ENCODE measurements at places on chromosomes 2 and 18. TPM values are rescaled to one million over a fixed set of nuclear protein-coding genes. Genes with fewer than 3 reads are reported as not detected.

DNA sequence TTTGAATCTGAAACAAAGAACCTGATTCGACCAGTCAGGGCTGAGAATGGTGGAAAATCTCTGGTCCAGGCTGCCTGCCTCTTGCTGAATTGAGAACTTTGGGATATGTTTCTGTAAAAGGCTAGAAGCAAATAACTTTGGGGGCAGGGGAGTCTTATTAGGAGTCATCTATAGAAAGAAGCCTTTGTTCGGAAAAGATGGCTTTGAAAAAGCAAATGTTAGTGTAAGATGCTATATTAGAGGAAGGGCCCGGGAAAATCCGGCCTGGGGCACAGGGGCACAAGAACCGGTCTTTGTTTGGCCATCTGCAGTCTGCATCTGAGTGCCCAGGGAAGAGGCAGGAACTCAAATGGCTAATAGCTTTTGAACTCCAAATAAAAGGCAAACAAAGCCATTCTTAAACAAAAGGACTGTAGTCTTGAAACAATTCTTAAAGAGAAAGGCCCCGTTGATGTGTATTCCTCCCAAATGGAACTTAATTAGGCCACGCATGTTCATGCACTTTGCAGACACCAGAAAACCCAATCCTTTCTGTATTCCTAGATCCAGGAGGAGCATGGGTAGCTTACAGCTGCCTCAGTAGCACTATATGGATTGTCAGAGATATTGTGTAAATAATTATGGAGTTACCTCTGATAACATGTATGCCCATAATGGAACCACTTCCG lies 180.0 kb upstream of the ARL4C start:
- no peak for DNase-seq

Gene RBM45
- 31.2 TPM for total RNA-seq

GRCh38 chr2:64023485-64024258 lies 4.4 kb upstream of the VPS54 start:
- no peak for DNase-seq

DNA sequence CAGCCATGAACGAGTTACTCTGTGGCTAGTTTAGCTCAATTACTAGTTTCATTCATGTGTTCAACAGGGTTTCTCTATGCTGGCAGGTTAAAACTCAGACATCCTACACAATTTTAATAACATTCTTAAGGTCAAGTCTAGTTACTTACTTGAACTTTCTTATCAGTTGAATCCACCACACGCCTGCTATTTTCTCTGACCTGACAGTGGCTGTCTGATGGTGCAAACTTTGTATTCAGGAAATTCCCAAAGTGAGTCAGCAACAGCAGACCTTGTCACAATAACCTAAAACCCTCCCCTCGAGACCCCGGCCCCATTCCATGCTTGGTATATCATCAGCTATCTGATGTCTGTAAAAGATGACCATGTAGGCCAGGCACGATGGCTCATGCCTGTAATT lies 20.8 kb upstream of the CIDEA start:
- DNase-seq: no peak

- no peak for DNase-seq
These were observed 16.4 kb upstream of the NFU1 start for GRCh38 chr2:69453475-69454129.

DNA sequence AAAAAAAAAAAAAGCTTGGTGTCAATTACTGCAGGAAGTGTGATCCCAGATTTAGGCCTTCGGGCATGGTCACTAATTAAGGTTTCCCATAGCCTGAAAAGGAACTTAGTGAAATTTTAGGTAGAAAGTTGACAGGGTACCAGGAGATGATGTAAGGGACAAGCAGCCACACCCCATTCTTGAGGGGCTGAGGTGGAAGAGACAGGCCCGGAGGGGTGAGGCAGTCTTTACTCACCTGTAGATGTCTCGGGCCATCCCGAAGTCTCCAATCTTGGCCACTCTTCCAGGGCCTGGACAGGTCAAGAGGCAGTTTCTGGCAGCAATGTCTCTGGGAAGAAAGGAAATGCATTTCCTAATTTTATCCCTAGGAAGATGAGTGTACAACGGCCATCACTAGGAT lies 94.3 kb downstream of the CLIP4 start:
- no peak for DNase-seq

DNA sequence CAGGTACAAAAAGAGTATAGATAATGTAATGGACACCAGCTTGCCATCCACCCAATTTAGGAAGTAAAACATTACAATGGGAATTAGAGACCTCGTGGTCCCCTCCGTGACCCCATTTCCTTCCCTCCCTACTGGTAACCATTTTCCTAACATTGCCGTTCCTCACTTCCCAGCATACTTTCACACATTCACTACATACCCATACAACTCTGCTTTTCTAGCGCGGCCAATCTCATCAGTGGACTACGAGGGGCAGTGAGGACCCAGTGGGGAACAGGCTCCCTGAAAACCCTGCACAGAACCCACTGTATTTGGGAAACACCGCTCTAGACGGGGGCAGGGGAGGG lies 1.1 kb downstream of the ENOSF1 start:
- DNase-seq: no peak

DNA sequence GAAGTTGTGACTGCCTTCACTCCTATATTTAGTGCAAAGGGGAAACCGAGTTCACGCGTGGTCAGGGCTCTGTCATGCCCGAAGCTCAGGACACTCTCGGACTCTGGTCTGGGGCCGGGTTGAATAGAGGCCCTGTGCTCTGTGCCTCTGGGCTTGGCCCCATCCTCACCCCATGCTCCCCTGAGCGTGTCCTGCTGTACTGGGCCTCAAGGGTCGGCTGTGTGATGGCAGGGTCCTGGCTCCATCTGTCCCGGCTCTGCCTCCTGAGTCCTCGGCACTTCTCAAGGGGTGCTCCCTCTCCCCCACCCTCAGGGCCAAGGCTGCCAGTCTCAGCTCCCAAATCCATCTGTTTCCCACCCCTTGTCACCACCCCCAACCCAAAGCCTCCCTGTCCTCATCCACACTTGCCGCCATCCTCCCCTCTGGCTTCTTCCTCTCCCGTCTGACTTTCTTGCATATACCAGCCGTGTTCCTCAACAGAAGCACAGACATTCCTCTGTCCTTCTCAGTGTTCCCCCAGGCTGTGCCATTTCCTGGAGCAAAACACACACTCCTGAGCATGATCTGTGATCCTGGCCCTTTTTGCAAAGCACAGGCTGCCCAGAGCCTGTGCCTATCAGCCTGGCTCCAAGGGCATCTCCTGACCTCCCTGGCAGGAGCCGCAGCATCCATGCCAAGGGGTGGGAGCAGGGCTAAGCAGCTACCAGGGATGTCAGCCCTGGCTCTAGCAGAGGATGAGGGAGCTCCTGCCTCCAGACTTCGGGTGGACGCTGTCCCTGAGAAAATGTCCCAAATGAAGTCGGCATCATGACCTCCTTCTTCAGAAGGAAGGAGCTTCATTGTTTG lies 64.2 kb upstream of the OTOS start:
- DNase-seq: no peak

GRCh38 chr2:207149249-207150213 lies 16.2 kb downstream of the KLF7 start:
- no peak for DNase-seq

Gene LRP2
- total RNA-seq: 0.16 TPM

GRCh38 chr2:102074152-102074783 lies 68.3 kb upstream of the IL1R1 start:
- no peak for DNase-seq

Gene CDK15
- not detected for total RNA-seq

- no peak for DNase-seq
These were observed 466.0 kb upstream of the TNP1 start for GRCh38 chr2:217325816-217326215.

- no peak for DNase-seq
These were observed 816.6 kb downstream of the SATB2 start for GRCh38 chr2:198641161-198641560.

DNA sequence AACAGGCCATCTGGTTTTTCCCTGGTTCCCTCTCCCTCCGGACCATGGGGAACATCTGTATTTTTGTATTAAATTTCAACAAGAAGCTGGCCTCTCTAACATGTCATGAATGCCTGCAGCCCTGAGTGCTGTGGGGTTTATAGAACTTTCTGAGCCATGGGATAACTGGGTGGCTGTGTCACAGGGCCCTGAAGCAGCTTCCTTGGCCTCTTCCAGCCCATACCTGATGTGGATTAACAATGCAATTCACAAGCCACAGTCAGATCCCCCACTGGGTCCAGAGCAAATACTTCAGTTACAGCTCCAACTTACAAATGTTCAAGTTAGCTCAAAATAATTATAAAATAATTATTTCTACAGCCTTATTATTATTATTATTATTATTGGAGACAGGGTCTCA lies 307.8 kb upstream of the CELF4 start:
- DNase-seq: no peak

Gene SERPINB10
- not detected for total RNA-seq

- no peak for DNase-seq
These were observed 65.0 kb downstream of the ATP8B1 start for GRCh38 chr18:57738078-57738477.

Gene SLC23A3
- 0.31 TPM for total RNA-seq

DNA sequence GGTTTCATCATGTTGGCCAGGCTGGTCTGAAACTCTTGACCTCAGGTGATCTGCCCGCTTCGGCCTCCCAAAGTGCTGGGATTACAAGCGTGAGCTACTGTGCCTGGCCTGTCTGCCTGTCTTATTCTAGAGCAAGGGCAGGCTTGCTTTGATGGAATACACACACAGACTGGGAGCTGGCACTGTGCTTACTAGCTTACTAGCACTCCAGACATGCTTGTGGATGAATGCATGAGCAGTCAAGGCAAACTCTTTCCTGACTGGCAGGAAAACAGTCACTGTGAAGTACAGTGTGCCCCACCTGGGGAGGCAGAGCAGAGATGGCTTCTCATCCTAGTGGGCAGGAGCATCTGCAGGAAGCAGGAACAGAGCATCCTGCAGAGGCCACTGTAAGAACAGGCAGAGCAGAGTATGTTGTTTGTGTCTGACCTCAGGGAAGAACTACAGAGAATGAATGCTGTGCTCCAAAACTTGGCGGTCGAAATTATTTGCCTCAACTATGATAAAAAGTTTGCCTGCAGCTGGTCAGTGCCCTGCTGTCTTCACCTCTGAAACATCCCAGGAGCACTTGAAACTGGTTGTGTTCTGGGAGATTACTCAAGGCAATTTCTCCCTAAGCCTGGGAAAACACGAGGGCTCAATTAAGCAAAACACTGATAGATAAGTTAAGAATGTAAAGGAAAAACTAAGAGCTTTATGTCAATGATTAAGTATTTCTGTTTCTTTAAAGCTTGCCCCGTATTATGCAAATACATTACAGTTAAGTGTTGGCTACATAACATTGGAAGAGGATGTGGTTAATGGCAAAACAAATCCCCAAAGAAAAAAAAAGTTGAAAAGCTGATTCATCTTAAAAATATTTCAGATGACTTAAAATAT lies 102.4 kb downstream of the VAPA start:
- no peak for DNase-seq

DNA sequence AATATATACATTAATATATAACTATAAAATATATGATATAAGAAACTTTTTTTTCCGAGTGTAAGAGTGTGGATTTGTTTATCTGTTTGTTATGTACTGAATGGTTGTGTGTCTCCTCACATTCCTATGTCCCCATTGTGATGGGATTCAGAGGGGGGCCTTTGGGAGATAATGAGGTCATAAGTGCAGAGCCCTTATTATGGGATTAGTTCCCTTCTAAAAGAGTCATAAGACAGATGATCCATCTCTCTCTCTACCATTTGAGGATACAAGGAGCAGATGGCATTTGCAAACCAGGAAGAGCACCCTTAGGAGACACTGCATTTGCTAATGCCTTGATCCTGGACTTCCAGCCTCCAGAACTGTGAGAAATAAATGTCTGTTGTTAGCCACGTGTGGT lies 30.3 kb upstream of the SAP130 start:
- no peak for DNase-seq

DNA sequence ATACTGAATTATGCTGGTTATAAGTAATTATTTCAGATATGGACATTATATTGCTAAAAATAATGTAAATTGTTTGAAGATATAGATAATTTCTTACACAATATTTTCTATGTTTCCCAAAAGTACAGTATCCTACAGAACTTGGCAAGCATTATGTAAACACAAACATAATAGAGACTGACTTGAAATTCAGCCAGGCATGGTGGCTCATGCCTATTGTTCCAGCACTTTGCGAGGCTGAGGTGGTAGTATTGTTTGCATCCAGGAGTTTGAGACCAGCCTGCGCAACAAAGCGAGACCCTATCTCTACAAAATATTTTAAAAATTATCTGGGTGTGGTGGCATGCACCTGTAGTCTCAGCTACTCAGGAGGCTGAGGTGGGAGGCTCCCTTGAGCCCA lies 1300.5 kb upstream of the DDX18 start:
- DNase-seq: no peak

- no peak for DNase-seq
These were observed 6.5 kb downstream of the PTMA start for GRCh38 chr2:231714639-231715498.

Gene SERPINB12
- total RNA-seq: not detected

DNA sequence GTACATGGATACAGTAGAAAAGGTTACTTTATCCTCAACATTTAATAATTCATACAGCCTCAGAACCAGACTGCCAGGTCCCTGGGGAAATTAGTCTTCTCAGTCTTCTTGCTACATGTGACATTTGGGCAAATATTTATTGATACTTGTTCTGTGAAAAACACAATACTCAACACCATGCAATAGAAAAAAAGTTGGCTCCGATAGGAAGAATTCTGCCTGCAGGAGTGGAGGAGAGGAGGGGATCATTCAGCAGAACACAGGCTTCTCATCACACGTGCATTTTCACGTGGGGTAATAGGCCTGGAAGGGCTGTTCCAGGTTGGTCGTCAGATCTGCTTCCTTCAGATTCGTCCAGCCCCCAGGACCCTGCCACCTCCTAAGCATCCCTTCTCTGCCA lies 58.4 kb upstream of the ACKR3 start:
- no peak for DNase-seq

- DNase-seq: no peak
These were observed 405 bp downstream of the SOS1 start for GRCh38 chr2:39120521-39120770.

DNA sequence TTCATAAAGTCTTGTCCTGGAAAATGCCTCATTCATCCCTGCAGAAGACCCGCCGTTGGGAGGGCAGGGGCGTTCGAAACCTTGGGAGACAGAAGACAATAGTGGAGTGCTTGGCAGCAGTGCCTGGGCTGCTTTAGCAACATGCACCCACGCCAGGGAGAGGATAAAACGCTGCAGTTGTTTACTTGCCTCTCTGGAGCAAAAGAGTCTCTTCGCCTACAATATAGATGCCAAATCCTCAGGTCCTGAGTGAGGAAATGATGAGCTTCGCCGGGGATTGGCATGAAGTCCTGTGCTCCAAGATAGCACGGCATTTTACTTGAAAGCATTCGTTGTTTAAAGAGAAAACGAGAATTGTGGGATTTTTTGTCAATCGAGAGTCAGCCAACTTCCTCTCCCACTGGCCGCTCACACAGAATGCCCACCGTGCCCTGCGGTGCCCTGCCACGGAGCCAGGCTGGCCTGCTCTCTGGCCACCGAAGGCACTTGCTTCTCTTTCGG lies 152.5 kb upstream of the POU3F3 start:
- DNase-seq: peak; percentile 45

- no peak for DNase-seq
These were observed 123.5 kb upstream of the PELI1 start for GRCh38 chr2:64267699-64268098.

Gene CTDSP1
- 13.3 TPM for total RNA-seq

Data from occipital lobe (tissue), 3 donors.